Thymus (tissue), 14 donors: ENCODE measurements at places on chromosomes 6 and 20.
A peak's percentile ranks its signal among the peaks of the same experiment; 100 is the strongest.

DNA sequence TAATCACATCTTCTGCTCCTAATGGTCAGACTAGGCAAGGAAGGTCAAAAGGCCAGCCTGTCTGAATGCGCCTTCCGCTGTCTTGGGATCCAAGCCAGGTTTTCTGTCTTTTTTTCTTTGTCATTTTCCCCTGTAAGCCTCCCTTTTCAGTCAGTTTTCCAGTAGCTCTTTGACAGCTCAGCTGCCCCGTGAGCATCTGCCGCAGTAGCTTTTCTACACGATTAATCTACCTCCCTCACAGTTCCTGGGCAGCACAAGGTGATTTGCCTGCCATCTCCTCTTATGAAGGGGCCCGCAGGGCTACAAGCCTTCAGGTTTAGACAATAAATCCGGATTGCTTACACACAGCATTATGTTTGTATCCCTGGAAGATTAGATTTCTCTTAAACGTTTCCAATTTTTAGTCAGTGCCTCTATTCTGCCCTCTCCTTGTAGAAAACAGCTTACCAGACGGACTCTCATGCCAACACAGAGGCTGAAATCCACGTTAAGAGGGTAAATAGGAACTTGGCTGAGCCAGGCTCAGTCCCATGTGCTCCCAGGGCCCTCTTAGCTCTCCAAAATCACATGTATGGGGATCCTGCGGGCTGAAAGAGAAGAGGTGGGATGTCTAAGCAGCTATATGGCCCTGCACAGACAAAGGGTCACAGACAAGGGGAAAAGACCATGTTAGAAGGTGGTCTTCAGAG, 77.2 kb downstream of the LY86 start:
- DNase-seq = no peak

DNA sequence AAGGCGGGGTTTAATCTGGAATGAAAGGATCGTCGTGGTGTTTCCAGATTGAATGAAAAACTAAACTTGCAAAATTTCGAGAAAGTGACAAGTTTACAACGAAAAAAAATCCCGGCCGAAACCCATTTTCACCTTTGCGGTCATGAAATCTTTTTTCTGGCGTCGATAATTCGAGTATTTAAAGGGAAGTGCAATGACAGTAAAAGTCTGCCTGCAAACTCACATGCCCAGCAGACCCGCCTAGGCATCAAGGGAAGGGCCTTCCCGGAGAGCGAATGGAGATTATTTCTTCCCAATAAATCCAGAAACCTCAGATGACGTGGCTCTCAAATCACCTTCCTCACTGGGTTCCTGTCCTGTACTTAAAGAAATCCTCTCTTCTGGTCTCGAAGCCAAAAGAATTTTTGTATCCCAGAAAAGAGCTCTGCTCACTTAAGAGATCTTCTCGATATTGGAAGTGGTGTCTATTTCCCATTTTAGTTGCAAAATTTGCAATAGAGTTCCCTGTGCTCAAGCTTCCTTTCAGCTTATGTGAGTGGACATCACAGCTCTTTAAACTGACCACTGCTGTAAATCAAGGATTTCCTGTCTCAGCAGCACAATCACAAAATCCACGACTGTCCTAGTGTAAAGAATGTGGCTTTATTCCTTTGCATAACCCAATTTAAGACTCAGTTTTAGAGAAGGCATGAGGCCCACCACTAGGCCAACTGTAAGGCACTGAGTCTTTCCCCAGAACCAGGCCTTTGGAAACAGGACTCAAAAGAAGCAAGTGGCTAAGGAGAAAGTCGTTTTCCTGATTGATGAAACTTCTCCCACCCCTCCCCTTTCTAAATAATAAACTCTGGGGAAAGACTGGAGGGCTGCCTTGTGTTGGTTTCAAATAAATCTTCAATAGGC, 3.9 kb downstream of the OLIG3 start:
- DNase-seq = no peak

GRCh38 chr6:43436577-43437282, 9.4 kb downstream of the ABCC10 start:
- DNase-seq = no peak

DNA sequence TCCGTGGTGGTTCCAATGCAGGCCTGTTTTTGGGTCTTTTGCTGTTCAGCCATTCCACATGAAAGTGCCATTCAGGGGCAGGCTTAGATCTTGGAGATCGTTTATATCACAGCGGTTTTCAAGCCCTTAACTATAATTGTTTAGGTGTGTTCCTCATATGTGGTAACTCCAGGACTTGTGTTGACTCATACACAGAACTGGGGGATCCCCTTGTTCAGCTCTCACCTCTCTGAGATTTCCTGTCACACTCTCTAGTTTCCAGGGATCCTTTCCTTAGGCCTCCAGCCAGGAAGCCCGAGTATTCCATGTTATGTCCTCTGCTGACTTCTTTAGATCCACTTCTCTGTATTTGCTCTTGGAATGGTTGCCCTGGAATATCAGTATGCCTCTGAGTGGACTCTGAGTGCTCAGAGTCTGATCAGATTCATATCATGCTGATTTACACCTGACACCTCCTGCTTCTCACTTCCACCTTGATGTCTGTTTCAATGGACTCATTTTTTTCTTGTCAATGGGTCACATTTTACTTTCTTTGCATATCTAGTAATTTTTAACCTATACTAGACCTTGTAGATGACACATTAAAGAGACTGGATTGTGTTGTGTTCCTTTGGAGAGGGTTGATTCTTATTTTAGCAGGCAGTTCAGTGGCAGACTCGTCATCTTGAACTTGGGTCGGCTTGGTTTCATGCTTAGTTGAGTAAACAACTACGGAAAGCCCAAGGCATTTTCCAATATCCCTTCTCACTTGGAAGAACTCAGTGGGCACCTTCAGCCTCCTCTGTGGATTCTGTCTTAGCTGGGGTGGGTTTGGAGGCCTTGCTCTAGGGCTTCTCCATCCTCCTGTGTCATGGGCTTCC, 13.1 kb downstream of the NTSR1 start:
- DNase-seq = no peak

- DNase-seq = no peak
These were observed 78.6 kb downstream of the HIVEP1 start for GRCh38 chr6:12090714-12091113.

GRCh38 chr6:44456070-44456965, 68.8 kb downstream of the CDC5L start:
- peak; percentile 34 for DNase-seq

DNA sequence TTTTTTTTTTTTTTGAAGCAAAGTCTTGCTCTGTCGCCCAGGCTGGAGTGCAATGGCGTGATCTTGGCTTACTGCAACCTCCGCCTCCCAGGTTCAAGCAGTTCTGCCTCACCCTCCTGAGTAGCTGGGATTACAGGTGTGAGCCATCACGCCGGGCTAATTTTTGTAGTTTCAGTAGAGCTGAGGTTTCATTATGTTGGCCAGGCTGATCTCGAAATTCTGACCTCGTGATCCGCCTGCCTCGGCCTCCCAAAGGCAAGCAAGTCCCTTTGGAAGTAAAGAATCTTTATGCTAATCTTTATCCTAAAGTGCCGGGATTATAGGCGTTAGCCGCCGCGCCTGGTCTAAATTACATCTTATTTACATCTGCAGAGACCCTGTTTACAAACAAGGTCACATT, 1.5 kb downstream of the PSMG4 start:
- no peak for DNase-seq

DNA sequence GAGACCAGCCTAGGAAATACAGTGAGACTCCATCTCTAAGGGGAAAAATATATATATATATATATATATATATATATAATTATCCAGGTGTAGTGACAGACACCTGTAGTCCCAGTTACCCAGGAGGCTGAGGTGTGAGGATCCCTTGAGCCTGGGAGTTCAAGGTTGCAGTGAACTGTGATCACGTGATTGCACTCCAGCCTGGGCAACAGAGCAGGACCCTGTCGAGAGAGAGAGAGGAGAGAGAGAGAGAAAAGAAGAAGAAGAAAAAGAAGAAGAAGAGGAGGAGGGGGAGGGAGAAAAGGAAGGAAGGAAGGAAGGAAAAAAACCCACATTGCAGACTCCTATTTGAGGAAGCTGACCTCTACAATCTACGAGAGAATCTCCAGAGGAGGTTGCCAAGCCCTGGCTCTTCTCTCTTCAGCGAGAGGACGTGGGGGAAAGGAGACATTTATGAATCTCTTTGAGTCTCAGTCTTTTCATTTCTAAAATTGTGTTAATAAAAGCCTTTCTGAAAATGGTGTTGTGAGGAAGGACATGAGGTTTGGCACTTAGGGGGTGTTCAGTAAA, 49.7 kb downstream of the COL11A2 start:
- DNase-seq = no peak

DNA sequence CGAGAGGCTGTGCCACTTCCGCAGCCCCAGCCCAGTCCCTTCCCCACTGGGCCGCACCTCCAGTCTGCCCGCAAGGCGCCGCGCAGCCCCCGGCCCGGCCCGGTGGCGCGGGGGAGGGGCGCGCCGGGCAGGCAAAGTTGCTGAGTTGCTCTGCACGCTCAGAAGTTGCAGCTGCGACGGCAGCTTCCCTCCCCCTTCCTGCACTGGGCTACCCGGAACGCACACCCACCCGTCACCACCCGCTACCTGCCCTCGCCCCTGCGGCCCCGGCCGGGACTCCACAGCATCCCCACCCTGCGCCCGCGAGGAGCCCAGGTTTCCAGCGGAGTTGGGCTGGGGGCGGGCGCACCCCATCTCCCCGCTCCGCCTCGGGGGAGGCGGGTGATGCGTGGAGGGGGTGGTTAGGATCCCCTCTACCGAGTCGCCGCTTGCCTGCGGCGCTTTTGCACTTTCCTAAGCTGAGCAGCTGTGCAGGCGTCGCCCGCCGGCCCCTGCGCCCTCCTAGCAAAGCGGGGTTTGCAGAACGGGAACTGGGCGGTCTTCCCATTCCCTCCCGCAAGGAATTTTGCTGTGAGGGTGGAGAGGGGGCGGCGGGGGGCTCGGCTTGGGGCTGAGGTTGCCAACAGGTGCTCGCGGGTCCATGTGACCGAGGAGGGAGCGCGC, 55.9 kb upstream of the RREB1 start:
- DNase-seq = peak; percentile 82

DNA sequence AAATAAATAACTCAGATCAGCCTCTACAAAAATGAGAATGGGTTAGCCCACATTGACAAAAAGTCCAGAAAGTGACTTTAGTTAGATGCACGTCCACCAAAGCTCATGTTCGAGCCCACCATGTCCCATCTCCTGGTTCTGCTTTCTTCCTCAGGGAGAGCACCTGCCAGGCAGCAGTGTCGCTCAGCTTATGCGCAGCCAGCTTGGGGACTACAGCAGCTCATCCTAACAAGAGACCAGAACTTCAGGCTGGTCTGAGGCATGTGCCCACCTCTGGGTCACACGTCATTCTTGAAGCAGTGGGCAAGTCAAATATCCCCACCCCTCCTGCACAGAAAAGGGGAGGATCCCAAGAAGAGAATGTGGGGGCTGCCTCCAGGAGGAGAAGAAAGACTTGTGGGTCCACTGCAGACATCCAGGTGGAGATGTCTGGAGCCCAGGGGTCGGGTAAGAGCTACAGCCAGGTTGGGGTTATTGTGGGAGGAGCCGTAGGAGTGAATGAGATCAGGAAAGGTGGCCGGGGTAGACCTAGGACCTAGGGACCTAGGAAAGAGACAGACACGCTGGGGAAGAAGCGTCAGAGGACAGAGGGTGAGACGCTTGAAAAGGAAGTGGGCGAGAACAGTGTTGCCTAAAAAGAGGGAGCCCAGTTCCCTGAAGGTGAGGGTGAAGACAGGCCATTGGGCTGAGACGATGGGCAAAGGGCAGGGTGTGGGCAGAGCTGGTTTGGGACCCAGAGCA, 52.5 kb downstream of the SSR1 start:
- DNase-seq = no peak

GRCh38 chr6:13318821-13319220, 9.5 kb downstream of the TBC1D7 start:
- DNase-seq = no peak

DNA sequence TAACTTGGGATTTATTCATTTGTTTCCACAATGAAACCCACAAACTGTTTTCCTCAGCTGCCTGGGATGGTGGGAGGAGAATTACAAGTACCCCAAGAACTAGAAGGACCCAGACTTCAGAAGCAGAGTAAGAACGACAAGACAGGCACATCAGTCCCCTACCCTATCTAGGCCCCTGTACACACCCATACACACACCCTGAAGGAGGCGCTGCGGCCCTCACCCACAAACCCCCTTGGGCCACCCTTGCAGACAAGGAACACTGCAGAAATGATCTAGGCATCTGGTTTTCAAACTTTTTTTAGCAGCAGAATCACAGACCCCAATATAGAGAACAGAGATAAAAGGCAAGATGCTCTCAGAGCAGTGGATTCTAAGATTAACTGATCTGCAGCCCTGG, 55.0 kb downstream of the TRERF1 start:
- no peak for DNase-seq

DNA sequence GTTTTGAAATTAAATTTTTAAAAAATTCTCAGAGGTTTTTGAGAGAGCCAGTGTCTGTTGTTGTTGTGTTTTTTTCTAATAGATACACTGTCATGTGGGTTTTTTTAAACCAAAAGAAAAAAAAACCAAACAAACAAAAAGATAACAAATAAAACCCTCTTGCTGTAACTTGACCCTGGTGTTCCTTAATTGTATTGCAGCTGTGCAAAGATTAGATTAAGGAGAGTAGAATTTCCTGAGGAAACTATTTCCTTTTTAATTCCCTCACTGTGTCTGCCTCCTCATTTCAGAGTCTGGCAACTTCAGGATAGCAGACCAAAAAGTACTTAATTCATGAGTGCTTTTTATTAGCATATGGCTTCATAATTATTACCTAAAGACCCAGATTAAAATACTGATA, 281.9 kb downstream of the EPM2A start:
- no peak for DNase-seq

GRCh38 chr20:59299945-59300332, 472 bp upstream of the EDN3 start:
- no peak for DNase-seq

- no peak for DNase-seq
These were observed 31.1 kb upstream of the SLC35D3 start for GRCh38 chr6:136890986-136891385.

- no peak for DNase-seq
These were observed 193.1 kb downstream of the MAFB start for GRCh38 chr20:40495956-40496355.

DNA sequence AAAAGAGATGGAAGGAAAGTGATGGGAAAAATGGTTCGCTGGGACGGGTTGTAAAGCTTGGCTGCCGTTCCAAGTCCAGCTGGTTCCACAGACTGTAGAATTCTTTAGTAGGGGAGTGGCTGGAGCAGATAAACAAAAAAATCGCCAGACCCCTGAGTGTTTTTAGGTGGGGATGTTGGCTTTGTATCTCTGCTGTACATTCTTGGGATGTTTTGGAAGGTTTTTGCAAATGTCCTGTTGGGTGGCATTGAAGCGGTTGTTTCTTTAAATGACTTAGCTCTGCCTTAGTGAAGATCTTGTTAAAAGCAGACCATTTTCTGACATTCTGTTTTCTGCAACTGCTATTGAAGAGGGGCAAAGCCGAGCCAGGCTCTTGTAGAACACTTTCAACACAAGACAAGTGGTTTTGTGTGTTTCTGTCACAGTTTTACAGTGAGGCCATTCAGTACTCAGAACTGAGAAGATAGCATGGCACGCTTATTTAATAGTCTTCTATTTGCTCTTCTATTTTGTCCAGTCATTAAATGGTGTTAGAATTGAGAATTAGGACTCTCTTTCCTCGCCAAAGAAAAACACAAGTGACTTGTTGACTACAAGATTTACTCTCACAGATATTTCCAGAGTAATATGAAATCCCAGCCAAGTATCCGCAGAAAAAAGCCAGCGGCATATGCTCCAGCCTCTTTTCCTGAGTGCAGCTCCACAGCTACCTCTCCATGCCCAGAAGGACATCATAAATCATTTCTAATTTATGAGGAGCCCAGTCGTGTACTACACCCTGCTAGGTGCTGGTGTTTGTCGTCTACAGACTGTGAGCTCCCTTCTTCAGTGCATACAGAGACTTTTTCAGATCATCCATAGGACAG, 65.8 kb downstream of the PHACTR2 start:
- DNase-seq = no peak
